Kidney (tissue), 22 donors: ENCODE measurements at places on chromosomes 7 and 10. TPM values are rescaled to one million over a fixed set of nuclear protein-coding genes. Genes with fewer than 3 reads are reported as not detected.
A peak's percentile ranks its signal among the peaks of the same experiment; 100 is the strongest.

GRCh38 chr10:19817231-19817933 is 1.1 kb downstream of the PLXDC2 start:
- no peaks in the 10 kb centered on the region for H3K36me3 ChIP-seq

The ZNF467 gene
- total RNA-seq, result 24.5 TPM

The SHOC2 gene
- 66.8 TPM for total RNA-seq

DNA sequence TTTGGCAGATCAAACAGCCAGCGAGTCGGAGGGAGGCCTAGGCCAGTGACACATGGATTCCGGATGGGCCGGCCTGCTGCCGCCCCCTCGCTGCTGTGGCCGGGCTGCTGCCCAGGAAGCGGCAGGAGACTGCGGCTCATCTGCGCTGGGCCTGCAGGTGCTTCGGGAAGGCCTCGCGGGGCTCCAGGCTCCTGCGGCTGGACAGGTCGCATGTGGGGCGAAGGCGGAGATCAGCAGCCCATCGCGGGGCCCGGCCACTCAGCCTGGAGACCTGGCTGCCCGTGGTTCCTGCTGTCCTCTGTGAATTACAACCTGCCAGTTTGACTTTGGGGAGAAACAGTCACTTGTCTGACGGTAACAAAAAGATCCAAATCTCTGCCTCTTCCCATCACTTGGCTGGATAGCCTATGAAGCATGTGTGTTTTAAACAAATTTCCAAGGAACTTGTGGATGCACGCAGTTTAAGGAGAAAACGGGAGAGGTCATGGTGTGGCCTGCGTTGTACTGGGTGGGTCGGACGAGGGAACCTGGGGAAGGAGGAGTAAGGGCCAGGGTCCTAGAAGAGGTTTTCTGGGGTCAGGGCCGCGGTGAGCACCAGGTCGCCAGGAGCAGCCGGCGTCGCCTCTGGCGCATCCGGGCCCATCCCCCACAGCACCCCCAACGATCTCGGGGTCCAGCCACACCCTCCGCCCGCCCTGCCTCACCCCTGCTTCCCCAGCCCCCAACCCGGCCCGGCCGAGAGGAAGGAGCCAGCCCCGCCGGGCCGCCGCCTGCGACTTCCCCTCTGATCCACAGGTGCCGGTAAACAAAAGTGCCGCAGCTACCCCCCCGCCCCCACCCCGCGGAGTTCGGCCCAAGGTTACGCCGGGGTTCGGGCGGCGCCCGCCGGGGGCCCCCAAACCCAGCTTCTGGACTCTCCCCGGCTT is 1.6 kb downstream of the SPOCK2 start:
- H3K27me3 ChIP-seq, result peaks cover 5% of the 10 kb centered on the region
- peaks cover 11% of the 10 kb centered on the region for H3K4me1 ChIP-seq
- no peaks in the 10 kb centered on the region for H3K36me3 ChIP-seq
- peak; percentile 51 for DNase-seq
- peak overlapping the region; percentile 47 for H3K4me3 ChIP-seq

The CUZD1 gene
- total RNA-seq, result 0.54 TPM

The FAM241B gene
- 7.6 TPM for total RNA-seq

The CACNB2 gene
- total RNA-seq, result 2.8 TPM

DNA sequence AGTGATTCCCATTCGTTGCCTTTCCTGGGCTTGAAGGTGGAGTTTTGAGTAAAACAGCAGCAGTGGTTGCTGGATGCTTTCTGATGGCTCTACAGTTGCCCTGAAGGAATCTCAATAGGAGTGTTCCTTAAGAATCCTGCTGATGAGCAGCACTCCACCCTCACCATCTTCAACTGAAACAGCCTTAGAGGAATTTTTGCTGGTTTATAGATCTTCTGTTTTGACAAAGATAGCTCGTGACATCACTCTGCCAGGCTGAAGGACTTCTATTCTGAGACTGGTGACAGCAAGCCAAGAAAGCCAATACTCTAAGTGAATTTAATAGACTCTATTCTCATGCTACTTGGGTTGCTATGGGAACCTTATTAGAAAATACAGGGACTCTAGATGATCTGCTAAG is 1014.7 kb downstream of the NRG3 start:
- H3K4me3 ChIP-seq, result no peak overlapping the region
- DNase-seq, result no peak
- no peak overlapping the region for H3K27ac ChIP-seq
- no peaks in the 10 kb centered on the region for H3K27me3 ChIP-seq
- no peaks in the 10 kb centered on the region for H3K4me1 ChIP-seq
- no peaks in the 10 kb centered on the region for H3K36me3 ChIP-seq

- H3K4me1 ChIP-seq, result no peaks in the 10 kb centered on the region
- no peaks in the 10 kb centered on the region for H3K36me3 ChIP-seq
- DNase-seq, result no peak
- no peaks in the 10 kb centered on the region for H3K27me3 ChIP-seq
Measured at GRCh38 chr7:75756206-75756990, 15.6 kb downstream of the CCL26 start.

The IRF5 gene
- 27.1 TPM for total RNA-seq

The DOCK1 gene
- 81.7 TPM for total RNA-seq

The UPK3B gene
- total RNA-seq, result 1.9 TPM

- H3K4me3 ChIP-seq, result peak overlapping the region; percentile 57
- H3K36me3 ChIP-seq, result no peaks in the 10 kb centered on the region
- no peaks in the 10 kb centered on the region for H3K27me3 ChIP-seq
- no peak overlapping the region for H3K27ac ChIP-seq
- peaks cover 10% of the 10 kb centered on the region for H3K4me1 ChIP-seq
- DNase-seq, result no peak
Measured at GRCh38 chr7:130494431-130494858, 2.6 kb downstream of the MEST start.

DNA sequence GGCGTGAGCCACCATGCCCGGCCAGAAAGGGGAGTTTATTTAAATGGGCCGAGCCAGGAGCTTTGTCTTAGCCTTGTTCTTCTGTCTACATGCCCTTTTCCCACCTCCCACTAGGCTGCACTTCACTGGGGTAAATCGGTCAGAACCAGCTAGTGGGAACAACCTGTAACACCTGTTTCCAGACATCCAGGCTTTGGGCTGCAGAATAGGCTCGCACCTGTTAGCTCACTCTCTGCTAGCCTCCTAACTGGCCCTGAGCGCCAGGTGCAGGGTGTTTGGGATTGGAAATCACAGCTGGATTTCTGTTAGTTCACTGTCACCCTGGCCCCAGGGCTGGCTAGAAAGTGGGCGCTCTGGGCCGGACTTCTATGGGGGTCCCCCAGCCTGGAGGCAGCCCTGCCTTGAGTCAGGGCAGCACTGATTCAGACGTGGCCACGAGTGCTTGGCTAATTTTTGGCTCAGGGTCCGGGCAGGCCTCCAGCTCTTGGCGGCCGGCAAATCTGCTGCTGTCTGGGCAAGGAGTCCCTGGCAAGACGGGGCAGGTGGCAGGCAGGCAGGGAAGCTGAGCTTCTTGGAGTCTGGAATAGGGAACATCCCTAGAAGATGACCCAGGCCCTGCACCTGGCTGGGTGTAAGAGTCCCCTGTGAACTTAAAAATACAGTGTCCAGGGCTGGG is 48.6 kb downstream of the GTF2IRD1 start:
- peaks cover 4% of the 10 kb centered on the region for H3K36me3 ChIP-seq
- no peak overlapping the region for H3K4me3 ChIP-seq
- H3K27ac ChIP-seq, result peak overlapping the region; percentile 90
- H3K27me3 ChIP-seq, result no peaks in the 10 kb centered on the region
- DNase-seq, result no peak

DNA sequence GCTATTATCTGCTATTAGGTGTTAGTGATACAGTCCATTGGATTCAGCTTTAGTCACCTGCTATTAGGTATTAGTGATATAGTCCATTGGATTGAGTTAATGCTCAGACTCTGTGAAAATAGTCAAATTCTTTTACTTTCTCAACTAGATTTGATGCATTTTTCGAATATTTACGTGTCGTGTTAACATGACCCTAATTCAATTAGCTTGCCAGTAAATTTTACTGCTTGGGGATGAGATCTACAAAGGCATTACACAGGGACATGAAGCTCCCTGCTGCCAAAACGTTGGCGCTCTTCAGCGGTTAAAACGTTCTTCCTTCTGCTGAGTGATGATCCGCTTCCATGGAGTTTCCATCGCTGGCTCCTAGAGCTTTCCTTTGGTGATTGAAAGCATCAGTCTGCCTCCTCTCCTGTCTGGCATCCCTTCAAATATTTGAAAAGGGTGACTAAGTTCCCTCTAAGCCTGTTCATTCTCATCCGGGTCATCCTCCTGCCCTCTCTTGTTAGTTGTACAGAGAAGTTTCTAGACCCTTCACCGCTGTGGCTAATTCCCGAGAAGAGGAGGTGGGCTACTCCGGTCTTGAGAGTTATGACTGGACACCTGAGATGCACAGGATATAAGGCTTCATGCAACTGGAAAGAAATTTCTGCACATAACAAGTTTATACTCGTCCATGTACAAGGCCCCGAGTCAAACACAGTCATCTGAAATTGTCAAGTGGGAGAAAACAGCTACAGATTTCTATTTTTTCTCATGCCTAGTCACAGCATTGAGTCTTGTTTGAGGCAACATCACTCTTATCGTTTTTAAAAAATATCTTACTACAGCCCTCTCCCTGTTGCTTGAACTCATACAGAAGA is 254.0 kb downstream of the KLF6 start:
- H3K4me1 ChIP-seq, result no peaks in the 10 kb centered on the region
- no peak overlapping the region for H3K4me3 ChIP-seq
- no peaks in the 10 kb centered on the region for H3K27me3 ChIP-seq
- DNase-seq, result no peak
- H3K36me3 ChIP-seq, result no peaks in the 10 kb centered on the region

The PTPN20 gene
- 1.9 TPM for total RNA-seq

- no peaks in the 10 kb centered on the region for H3K27me3 ChIP-seq
- no peak overlapping the region for H3K27ac ChIP-seq
- H3K36me3 ChIP-seq, result no peaks in the 10 kb centered on the region
Measured at GRCh38 chr7:130641040-130641439, 27.5 kb downstream of the COPG2 start.

GRCh38 chr7:52831321-52831720 is 204.1 kb upstream of the POM121L12 start:
- H3K4me1 ChIP-seq, result no peaks in the 10 kb centered on the region
- no peaks in the 10 kb centered on the region for H3K36me3 ChIP-seq
- no peak for DNase-seq
- H3K27me3 ChIP-seq, result no peaks in the 10 kb centered on the region
- H3K27ac ChIP-seq, result no peak overlapping the region
- no peak overlapping the region for H3K4me3 ChIP-seq

DNA sequence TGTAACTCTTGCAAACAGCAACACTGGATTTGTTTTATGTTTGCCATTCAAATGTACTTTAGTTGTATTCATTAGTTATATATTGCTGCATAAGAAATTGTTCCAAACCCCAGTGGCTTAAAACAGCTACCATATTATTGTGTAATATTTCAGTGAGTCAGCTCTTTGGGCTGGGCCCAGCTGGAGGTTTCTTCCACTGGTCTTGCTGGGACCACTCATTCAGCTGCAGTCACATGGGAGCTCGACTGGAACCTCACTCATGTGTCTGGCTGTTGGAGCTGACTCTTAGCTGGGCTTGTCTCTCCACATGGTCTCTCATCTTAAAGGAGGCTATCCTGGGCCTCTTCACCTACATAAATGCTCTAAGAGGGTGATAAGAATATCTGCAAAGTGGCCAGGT is 23.2 kb upstream of the PIP4K2A start:
- H3K4me3 ChIP-seq, result no peak overlapping the region
- H3K36me3 ChIP-seq, result no peaks in the 10 kb centered on the region
- no peak for DNase-seq
- no peak overlapping the region for H3K27ac ChIP-seq
- no peaks in the 10 kb centered on the region for H3K4me1 ChIP-seq

DNA sequence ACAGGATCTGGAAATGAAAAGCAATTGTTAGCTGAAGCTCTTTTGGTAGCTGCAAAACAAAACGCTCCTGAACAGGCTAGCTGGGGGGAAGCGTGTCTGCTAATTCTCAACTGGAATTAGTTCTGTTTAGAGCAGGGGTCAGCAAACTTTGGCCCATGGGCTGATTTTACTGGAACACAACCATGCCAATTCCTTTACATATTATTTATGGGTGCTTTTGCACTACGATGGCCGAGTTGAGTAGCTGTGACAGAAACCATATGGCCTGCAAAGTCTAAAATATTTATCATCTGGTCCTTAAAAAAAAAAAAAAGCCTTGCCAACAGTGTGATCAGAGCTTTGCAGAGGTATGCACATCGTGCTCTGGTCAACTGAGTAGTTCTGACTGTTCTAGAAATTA is 108.4 kb upstream of the PDLIM1 start:
- peaks cover 2% of the 10 kb centered on the region for H3K4me1 ChIP-seq
- no peaks in the 10 kb centered on the region for H3K27me3 ChIP-seq
- H3K4me3 ChIP-seq, result no peak overlapping the region
- H3K27ac ChIP-seq, result no peak overlapping the region

GRCh38 chr7:46525876-46526275 is 604.8 kb upstream of the IGFBP3 start:
- H3K27me3 ChIP-seq, result no peaks in the 10 kb centered on the region
- H3K4me1 ChIP-seq, result no peaks in the 10 kb centered on the region
- H3K27ac ChIP-seq, result no peak overlapping the region
- no peak overlapping the region for H3K4me3 ChIP-seq
- no peaks in the 10 kb centered on the region for H3K36me3 ChIP-seq

- H3K4me3 ChIP-seq, result no peak overlapping the region
- no peak overlapping the region for H3K27ac ChIP-seq
- no peaks in the 10 kb centered on the region for H3K4me1 ChIP-seq
- H3K36me3 ChIP-seq, result no peaks in the 10 kb centered on the region
- no peaks in the 10 kb centered on the region for H3K27me3 ChIP-seq
Measured at GRCh38 chr10:67225226-67225625, 299.4 kb downstream of the LRRTM3 start.

DNA sequence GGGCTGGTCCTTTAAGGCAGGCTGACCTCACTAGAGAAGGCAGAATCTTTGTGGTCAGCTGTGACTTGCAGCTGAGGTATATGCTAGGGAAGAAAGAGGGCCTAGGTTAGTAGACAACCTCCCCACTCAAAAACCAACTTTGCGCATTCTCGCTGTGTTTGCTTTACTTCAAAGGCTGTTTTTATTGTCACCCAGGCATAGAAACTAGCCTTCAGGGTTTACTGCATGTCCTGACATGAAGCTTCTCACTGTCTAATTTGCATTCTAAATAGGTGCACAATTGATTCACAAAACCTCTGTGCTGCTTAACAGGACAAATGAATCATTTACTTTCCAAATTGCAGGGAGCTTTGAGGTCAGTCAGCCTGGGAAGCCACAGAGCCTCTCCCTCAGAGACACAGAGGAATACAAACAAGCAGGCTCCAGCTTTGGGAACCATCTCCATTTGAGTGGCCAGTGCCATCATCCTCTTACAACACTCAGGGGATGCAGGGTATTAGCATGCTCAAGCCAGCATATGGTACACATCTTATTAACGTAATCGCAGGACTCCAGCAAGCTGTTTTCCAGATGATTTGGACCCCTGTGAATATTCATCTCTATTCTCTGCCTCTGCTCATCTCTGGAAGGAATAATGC is 596.4 kb upstream of the GHITM start:
- no peak overlapping the region for H3K27ac ChIP-seq
- no peak for DNase-seq
- peaks cover 5% of the 10 kb centered on the region for H3K4me1 ChIP-seq
- no peaks in the 10 kb centered on the region for H3K36me3 ChIP-seq
- H3K4me3 ChIP-seq, result no peak overlapping the region
- no peaks in the 10 kb centered on the region for H3K27me3 ChIP-seq
